GM23338 (cell line): ENCODE measurements at places on chromosomes 2 and 18.

- DNase-seq = no peak
Observed at GRCh38 chr2:46861916-46862315, 53.7 kb downstream of the MCFD2 start.

DNA sequence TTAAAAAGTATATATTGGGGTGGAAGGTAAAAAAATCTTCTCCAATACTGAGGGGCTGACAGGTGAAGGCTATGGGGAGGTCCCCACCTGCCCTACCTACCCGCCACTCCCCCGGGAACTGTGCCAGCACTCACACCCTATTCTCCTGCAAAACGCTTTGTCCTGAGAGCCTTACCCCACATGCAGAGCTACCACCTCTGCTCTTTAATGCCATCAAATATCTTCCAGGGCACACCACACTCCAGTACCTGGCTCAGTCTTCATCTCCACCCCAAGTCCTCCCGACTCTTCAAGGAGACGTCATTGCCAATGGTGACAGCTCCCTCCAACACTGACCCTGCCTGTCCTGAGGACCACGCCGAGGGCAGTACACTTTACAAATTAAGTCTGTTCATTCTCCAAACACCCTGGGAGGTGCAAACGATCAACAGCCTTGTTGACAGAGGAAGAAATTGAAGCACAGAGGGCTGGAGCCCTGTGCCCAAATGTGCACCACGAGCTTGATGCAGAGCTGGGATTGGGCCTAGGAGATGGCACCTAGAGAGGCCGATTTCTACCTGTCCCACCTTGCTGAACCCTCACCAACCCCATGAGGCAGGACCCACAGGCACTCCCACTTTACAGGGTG lies 6.0 kb upstream of the GPR55 start:
- no peak for DNase-seq

DNA sequence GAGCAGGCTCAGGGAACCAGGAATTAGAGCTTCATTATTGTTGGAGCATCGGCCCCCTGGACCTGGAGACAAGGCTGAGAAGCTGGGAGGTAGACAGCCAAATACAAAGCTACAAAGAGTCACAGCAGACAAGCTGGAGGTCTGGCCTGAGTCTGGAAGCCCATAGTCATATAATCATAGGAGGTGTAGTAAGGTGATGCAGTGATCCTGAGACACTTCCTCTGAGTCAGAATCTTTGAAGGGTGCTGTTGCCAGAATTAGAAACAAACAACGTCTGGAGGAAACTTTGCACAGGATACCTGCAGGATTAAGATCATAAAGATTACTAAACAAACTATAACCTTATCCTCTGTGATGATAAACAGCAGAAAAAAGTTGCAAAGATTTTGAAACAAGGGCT lies 213.8 kb downstream of the DSC3 start:
- DNase-seq = no peak

- no peak for DNase-seq
Observed at GRCh38 chr18:31161757-31162418, 768 bp downstream of the DSC1 start.

GRCh38 chr2:99101697-99102096 lies 39.8 kb upstream of the C2orf15 start:
- DNase-seq = peak; percentile 15

GRCh38 chr2:207482630-207483029 lies 47.1 kb upstream of the CREB1 start:
- DNase-seq = no peak

GRCh38 chr2:215882689-215883088 lies 130.7 kb downstream of the MREG start:
- DNase-seq = no peak

- no peak for DNase-seq
Observed at GRCh38 chr2:225117051-225117716, 74.9 kb upstream of the DOCK10 start.

DNA sequence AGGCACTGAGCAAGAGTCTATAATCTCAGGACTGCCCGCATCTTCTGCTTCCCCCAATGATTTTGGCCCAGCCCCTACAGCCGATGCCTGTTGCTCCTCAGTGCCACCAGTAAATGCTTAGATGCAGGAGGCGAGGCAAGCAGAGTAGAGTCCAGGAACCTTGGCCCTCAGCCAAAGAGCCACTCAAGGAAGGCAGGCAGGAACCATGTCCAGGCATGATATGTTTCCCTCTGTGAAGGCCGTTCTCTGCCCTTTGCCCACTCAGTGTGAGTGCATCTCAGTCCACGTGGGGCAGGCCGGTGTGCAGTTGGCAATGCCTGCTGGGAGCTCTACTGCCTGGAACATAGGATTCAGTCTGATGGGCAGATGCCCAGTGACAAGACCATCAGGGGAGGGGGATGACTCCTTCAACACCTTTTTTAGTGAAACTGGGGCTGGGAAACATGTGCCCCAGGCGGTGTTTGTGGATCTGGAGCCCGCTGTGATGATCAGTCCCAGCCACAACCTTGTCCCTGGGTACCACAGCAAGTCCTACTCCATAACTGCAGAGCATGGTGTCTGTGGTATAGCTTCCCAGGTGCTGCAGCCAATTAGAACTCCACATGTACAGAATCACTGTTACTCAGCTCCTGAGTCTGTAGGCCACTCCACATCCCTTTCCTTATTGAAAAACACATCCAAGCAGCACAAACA lies 9.7 kb upstream of the DNAJB2 start:
- DNase-seq = no peak

GRCh38 chr2:194705398-194705797 lies 951.6 kb upstream of the SLC39A10 start:
- no peak for DNase-seq

DNA sequence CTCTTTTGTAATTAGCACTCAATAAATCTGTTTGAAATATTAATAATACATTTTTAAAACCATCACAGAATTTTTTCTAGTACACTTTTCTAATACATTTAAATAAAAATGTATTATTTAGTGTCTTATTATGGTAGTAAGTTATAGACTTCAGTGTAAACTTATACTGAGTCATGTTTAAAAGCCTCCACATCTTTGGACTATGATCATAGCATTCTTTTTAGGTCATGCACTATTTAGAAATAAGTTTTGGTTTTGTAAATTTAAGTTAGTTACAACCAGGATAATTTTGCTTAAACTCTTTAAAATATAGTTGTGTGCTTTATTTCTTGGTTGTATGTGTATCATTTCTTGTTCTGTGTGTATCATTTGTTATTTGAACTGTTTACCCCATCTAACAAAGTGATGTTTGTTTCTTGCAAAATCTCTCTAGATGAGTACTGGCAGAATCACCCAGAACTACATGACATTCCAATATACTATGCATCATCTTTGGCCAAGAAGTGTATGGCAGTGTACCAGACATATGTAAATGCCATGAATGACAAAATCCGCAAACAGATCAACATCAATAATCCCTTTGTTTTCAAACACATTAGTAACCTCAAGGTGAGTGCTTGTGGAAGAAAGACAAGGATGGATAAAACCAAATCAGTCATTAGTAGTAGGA lies 16.7 kb downstream of the CPSF3 start:
- DNase-seq = no peak

DNA sequence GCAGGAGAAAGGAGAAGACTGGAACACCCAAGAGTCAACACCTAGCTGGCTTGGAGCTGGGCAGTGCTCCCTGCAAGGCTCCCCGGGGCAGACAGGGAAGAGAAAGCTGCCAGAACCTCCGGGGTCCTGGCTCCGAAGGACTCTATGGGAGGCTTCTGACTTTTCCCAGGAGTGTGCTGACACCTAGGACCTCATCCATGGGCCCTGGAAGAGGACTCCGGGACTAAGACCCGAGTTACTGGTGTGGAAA lies 37.8 kb upstream of the ATP6V1B1 start:
- no peak for DNase-seq

DNA sequence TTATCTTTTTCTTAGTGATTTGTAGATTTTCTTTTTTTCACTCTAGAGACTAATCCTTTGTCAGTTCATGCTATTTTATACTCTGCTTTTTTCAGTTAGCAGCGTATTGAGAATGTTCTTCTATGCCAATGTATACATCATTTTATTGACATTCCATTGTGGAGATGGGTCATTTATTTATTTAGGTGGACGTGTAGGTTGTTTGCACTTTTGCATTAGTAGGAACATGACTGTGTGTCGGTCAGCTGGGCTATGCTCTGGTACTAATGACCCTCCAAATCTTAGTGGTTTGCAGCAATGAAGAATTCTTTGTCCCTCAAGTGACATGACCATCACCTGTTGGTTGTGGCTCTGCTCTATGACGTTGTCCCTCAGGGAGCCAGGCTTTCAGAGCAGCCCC lies 33.6 kb downstream of the HPCAL1 start:
- no peak for DNase-seq

DNA sequence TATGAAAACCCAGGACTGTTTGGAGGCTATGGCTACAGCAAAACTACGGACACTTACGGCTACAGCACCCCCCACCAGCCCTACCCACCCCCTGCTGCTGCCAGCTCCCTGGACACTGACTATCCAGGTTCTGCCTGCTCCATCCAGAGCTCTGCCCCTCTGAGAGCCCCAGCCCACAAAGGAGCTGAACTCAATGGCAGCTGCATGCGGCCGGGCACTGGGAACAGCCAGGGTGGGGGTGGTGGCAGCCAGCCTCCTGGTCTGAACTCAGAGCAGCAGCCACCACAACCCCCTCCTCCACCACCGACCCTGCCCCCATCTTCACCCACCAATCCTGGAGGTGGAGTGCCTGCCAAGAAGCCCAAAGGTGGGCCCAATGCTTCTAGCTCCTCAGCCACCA lies 12.1 kb downstream of the HOXD3 start:
- DNase-seq = no peak

DNA sequence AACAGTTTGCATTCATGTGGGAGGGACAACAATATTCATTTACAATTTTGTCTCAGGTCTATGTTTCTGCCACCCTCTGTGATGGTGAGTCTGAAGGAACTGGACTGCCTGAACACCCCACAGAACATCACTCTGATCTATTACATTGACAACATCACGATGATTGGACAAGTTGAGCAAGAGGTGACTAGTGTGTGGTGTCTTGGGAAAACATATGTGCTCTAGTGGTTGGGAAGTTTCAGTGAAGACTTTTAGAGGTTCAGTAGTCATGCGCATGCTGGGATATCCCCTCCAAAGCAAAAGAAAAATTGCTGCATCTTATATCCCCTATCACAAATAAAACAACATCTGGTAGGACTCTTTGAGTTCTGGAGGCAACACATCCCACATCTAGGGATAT lies 18.6 kb upstream of the CTLA4 start:
- no peak for DNase-seq

DNA sequence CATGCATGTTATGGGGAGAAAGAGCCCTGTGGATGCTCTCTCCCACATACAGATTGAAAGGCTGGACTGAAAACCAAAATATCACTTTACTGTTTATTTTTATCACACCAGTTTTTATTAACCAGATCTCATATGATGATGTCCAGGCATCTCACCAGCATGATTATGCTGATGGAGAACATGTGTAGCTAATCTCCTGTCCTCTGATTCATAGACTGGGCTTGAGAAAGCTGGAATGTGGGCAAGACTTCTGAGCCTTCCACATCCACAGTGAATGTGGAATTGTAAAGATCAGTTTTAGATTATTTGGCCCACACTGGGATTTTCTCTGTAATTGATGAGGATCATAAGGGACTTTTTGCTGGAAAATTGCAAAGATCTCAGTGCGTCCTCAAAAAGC lies 137.9 kb downstream of the ICOS start:
- no peak for DNase-seq

- DNase-seq = no peak
Observed at GRCh38 chr2:235314371-235314930, 179.4 kb upstream of the AGAP1 start.

GRCh38 chr2:235433860-235434259 lies 60.0 kb upstream of the AGAP1 start:
- DNase-seq = no peak

DNA sequence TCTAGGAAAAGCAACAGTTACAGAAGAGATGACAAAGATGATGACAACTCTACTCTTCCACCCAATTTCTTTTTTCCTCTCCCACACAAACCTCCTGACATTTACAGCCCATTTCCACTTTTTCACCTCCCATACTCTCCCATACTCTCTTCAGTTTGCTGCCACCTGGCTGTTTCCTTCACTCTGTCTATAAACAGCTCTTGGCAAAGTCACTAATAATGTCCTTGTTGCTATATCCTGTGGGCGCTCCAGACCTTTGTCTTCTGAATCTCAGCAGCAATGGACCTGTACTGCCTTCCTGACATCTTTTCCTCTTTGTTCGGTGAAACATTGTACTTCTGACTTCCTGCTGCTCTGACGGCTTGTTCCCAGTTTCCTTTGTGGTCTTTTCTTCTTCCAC lies 60.7 kb upstream of the CAVIN2 start:
- no peak for DNase-seq

GRCh38 chr2:224734949-224735348 lies 18.8 kb upstream of the CCDC195 start:
- DNase-seq = no peak

DNA sequence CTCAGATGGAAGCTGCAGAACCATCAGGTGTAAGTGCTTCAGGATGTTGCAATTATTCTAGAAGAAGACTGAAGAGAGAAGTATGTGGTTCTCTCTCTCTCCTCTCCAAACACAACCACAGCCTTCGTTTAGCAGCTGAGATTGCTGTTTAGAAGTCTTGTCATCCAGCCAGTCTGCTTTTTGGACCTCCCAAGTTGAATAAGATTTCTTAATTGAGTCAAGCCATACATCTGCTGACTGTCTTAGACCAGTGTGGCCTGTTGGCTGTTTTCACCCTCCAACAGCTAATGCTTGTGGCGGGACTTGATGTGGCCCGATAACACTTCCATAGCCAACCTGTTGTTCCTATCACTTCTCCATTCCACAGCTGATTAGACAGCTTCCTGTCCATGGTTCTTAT lies 91.3 kb upstream of the TMEM17 start:
- no peak for DNase-seq

- peak; percentile 66 for DNase-seq
Observed at GRCh38 chr2:98157557-98157956, 70.6 kb downstream of the VWA3B start.

DNA sequence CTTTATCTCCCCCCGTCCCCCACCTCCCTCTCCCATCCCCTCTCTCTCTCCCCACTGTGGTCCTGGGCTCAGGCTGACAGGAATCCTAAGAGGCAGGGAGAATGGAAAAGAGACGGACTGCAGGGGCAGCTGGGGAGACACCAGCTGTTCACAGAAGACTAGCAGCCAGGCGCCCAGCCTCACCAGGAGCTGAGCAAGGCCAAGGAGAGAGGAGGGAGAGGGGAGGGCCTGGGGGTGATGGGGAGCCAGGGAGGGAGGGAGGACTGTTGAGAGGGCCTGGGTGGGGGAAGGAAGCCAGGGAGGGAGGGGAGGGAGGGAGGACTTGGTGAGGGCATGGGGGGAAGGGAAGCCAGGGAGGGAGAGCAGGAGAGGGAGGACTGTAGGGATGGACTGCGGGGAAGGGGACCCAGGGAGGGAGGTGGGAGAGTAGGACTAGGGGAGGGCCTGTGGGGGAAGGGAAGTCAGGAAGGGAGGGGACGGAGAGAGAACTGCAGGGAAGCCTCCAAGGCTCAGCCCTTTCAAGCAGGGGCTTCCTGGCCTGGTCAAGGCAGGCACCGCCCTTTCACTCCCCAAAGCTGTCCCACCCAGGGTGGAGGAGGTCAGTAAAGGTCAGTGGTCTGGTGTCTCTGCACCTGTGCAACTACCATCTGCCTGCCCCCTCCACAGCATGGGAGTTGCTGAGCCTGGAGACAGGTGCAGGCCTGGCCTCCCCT lies 517.7 kb upstream of the MYT1L start:
- DNase-seq = no peak

- no peak for DNase-seq
Observed at GRCh38 chr2:71618327-71619113, 165.2 kb downstream of the DYSF start.
